ENCODE measurements at places on chromosomes 11 and 22. TPM values are rescaled to one million over a fixed set of nuclear protein-coding genes. Genes with fewer than 3 reads are reported as not detected.

- H3K4me1 ChIP-seq: no peaks in the 10 kb centered on the region
- H3K4me3 ChIP-seq: no peak overlapping the region
- no peaks in the 10 kb centered on the region for H3K36me3 ChIP-seq
- DNase-seq: no peak
Observed at GRCh38 chr11:112665291-112665690, 295.9 kb upstream of the NCAM1 start.

GRCh38 chr11:69440876-69441275, 40.6 kb upstream of the LINC01488 start:
- DNase-seq: no peak
- no peak overlapping the region for H3K27ac ChIP-seq
- no peaks in the 10 kb centered on the region for H3K36me3 ChIP-seq
- no peak overlapping the region for H3K4me3 ChIP-seq
- H3K4me1 ChIP-seq: peaks cover 36% of the 10 kb centered on the region

DNA sequence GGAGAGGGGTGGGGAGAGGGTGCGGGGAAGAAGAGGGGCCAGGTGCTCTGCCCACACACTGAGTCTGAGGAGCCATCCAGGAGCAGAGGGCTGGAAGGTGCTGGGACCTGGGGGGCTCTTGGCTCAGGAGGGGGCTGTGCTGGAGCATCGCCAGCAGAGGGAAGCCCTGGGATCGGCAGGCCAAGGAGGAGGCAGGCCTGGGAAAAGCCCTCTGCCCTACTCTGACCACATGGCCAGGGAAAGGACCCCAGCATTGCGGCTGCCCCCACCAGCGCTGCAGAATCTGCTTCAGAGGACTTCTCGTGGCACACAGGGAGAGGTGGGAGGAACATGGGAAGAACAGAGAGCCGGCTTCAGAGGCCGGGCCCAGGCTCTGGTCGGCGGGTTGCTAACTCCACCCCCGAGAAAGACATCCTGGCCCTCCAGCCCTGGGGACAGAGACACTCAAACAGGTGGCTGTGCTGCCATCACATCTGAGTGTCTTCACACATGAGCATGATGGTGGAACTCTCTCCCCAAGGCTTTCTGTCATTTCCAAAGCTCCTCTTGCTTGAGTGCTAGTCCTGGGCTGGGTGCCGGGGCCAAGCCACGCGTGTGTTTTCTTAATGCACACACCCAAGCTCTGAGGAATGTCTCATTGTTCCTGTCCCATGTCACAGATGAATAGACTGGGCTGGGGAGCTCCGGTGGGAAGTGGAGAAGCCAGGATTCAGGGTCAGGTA, 1378.0 kb downstream of the BRD1 start:
- no peak overlapping the region for H3K4me3 ChIP-seq
- no peaks in the 10 kb centered on the region for H3K36me3 ChIP-seq
- no peaks in the 10 kb centered on the region for H3K27me3 ChIP-seq

DNA sequence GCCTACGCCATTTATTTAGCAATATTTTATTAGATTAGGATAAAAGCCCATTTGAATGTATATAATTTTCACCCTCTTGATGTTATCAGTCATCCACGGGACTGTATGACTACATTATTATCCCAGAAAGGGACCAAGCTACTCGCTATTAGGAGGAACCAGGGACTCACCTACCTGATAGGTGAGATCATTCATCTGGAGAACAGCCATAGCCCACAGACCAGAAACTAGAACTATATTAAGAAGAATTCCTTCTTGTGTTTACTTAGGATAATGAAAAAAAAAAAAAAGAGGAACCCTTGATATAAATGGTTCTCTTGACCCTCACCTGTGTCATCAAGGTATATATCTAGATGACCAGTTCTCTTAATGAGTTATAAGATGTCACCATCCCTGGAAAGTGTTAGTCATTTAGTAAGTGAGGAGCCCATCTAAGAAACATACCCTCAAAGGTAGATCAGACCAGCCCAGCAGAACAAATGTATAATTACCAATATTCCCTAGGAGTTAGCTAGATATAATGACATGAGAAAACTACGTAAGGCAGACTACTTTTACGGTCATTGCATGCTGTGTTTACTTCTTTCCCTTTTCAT, 8.0 kb downstream of the SIK3 start:
- no peak overlapping the region for H3K27ac ChIP-seq
- H3K36me3 ChIP-seq: no peaks in the 10 kb centered on the region
- H3K4me1 ChIP-seq: peaks cover 13% of the 10 kb centered on the region
- no peak overlapping the region for H3K4me3 ChIP-seq
- no peak for DNase-seq
- no peaks in the 10 kb centered on the region for H3K27me3 ChIP-seq

DNA sequence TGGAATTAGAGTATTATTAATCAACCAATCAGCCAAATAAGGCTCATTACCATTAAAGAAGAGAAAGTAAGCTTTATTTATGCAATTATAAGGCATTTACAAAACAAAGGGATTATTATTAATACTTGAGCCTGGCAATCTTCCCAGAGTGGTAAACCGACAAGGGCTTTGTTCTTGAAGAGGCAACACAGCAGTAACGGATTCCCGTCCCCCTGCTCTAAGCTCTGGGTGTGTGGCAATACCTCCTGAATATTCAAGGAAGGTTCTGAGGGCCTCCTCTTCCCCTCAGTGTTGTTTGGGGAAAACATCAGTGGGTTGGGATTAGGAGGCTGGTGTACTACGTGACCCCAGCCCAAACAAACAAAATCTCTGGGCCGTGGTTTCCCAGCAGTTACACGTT, 176.5 kb downstream of the TENM4 start:
- H3K36me3 ChIP-seq: no peaks in the 10 kb centered on the region
- H3K27ac ChIP-seq: no peak overlapping the region
- H3K4me1 ChIP-seq: no peaks in the 10 kb centered on the region
- H3K27me3 ChIP-seq: no peaks in the 10 kb centered on the region
- DNase-seq: no peak

GRCh38 chr11:86588566-86589090, 83.8 kb downstream of the ME3 start:
- no peak for DNase-seq
- no peak overlapping the region for H3K4me3 ChIP-seq
- no peaks in the 10 kb centered on the region for H3K36me3 ChIP-seq
- peaks cover 25% of the 10 kb centered on the region for H3K4me1 ChIP-seq
- H3K27ac ChIP-seq: peak overlapping the region; percentile 14

DNA sequence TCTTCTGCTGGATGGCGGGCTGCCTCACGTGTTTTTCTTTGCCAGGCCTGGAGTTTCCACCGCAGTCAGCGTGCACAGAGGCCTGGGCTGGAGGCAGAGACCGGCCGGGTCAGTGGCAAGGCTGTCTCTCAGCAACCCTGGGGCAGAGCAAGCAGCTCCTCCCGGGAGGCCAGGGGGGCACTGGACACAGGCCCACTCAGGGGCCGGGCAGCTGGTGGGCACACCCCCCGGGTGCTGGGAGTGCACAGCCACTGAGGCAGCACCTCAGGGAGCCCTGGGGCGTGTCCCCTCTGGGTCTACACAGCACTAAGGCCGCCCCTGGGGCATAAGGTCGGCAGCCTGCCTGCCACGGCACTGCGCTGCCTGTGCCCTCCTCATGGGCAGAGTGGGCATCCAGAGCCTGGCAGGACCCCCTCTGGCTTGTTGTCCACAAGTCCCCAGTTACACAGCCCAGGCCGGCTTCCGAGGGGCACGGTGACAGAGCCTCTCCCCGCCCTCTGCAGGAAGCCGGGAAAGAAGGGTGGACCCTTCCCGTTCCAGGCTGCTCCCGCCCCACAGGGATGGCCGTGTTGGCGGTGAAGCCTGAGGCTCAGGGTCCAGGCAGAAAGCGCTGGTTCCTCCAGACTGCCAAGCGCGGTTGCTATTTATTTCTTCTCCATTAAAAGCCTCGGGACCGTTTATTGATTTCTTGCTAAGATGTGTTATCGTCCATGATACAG, 18.5 kb upstream of the TH start:
- H3K27me3 ChIP-seq: no peaks in the 10 kb centered on the region
- no peaks in the 10 kb centered on the region for H3K36me3 ChIP-seq
- H3K4me3 ChIP-seq: no peak overlapping the region
- H3K27ac ChIP-seq: no peak overlapping the region
- H3K4me1 ChIP-seq: no peaks in the 10 kb centered on the region
- DNase-seq: no peak

MUC5AC gene
- 7.3 TPM for total RNA-seq

TSSK2 gene
- total RNA-seq: not detected

ARHGEF17 gene
- 59.7 TPM for total RNA-seq

DNA sequence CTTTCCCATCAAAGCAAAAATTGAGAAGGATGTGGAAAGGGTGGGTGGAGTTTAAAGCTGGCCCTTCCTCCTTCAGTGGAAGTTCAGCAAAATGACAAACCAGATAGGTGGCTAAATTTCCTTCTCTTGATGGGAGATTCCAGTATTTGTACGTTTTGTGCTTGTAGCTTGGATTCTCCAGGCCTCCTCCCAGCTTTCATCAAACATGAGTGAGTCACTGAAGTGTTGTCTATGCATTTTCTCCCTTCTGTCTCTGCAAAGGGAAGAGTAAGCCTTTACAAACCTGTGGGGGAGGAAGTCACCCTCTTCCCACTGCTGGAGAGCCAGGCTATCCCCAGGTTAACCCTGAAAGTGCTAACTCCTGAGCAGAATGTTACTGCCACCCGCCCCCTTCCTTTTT, 6.4 kb downstream of the MARK2 start:
- peaks cover 83% of the 10 kb centered on the region for H3K4me1 ChIP-seq
- no peak overlapping the region for H3K4me3 ChIP-seq
- peak overlapping the region; percentile 0 for H3K27ac ChIP-seq
- no peak for DNase-seq
- H3K36me3 ChIP-seq: peaks cover 8% of the 10 kb centered on the region

CATSPER1 gene
- 1.2 TPM for total RNA-seq

GRCh38 chr22:29994027-29994715, 86.1 kb upstream of the HORMAD2 start:
- DNase-seq: no peak
- no peaks in the 10 kb centered on the region for H3K27me3 ChIP-seq
- peak overlapping the region; percentile 42 for H3K27ac ChIP-seq
- H3K4me1 ChIP-seq: no peaks in the 10 kb centered on the region
- H3K36me3 ChIP-seq: peaks cover 2% of the 10 kb centered on the region

DNA sequence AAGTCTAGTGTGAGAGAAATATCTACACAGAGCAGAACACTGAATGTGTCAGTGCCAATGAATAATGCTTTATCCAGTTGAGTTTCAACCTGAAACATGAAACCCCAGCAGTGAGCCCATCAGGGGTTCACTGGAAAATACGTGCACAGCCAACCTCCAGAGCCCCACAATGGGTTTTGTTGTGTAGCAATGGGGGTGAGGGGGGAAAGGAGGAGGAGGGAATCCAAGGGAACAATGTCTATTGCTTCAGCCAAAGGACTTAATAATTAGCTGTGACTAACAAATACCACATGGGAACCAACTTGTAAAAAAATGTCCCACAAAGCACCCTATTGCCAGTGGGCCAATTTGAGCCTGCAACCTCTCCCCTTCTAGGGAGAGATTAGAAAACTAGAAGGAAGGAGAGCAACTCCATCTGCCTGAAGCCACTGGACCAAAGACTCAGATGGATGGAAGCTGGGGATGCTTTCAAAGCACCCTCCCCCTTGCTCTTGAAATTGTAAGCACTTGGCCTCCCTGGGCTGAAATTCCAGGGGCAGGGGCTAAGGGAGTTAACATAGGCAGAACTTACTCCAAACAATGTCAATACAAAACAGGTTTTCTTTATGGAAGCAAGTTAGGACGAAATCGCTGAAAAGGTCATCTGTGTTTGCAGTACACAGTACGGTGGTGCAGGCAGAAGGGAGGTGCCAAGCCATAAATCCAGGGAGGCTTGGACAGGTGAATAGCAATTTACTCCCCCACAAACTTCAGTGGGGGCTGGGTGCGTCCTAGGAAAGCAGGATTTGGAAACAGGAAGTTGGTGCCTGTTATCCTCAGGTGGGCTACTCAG, 99.8 kb downstream of the ARL14EP start:
- H3K27ac ChIP-seq: no peak overlapping the region
- no peak for DNase-seq
- H3K4me3 ChIP-seq: no peak overlapping the region
- H3K27me3 ChIP-seq: no peaks in the 10 kb centered on the region

DNA sequence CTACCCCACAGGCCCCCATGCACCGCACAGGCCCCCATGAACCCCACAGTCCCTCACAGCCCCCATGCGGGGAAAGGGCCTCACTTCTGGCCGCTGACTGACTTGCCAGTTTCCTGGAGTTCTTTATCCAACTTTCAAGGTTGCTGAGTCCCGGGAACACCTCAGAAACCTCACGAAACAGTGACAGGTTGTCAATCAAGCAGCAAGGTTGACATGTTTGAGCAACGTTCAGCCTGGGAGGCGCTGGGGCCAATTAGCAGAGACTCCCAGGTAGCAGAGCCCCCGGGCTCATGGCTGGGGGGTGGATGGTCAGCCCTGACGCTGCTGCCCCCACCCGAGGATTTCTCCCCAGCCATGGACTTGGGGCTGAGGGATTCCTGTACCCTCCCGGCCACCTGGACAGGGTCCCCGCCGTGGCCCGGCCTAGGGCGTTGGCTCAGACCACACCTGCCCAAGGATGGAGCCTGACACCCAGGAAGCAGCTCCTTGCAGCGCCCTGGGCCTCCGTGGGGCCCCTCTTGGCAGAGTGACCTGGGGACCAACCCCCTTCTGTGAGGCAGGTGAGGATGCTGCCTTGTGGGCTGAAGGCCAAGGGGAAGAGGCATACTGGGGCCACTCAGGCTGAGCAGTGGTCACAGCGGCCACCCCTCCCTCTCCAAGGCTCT, 33.8 kb upstream of the CCDC188 start:
- peak; percentile 83 for DNase-seq
- H3K27me3 ChIP-seq: no peaks in the 10 kb centered on the region
- no peaks in the 10 kb centered on the region for H3K4me1 ChIP-seq
- no peak overlapping the region for H3K4me3 ChIP-seq

OR8D1 gene
- not detected for total RNA-seq

- H3K36me3 ChIP-seq: no peaks in the 10 kb centered on the region
- no peaks in the 10 kb centered on the region for H3K4me1 ChIP-seq
- H3K27ac ChIP-seq: no peak overlapping the region
- no peak overlapping the region for H3K4me3 ChIP-seq
- DNase-seq: no peak
Observed at GRCh38 chr11:27055065-27055682, 14.6 kb downstream of the BBOX1 start.

DNA sequence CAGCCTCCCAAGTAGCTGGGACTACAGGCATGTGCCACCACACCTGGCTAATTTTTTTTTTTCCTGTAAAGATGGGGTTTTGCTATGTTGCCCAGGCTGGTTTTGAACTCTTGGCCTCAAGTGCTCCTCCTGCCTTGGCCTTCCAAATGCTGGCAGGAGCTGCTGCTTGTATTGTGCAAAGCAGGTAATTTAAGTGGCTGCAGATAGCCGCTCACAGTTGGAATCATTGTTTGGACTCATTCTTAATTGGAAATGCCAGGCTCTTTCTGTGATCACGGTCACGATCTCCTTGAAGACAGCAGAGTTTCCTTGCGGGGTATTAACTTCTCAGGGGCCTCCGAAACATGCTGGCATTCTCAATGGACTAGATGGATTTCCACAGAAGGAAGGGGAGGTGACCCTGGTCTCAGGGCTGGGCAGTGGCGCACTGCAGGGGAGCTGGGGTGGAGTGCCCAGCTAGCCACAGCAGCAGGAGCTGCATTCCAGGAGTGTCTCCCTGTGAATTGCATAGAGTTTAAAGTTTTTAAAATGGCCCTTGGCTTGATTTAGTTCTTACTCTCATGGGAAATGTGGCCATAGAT, 136.1 kb downstream of the MORC2 start:
- no peak overlapping the region for H3K27ac ChIP-seq
- H3K36me3 ChIP-seq: no peaks in the 10 kb centered on the region
- DNase-seq: no peak
- no peaks in the 10 kb centered on the region for H3K27me3 ChIP-seq
- no peaks in the 10 kb centered on the region for H3K4me1 ChIP-seq
- no peak overlapping the region for H3K4me3 ChIP-seq

All from upper lobe of left lung (tissue), 6 donors.